Left lobe of liver (tissue), 2 donors: ENCODE measurements at places on chromosomes 5 and 9. TPM values are rescaled to one million over a fixed set of nuclear protein-coding genes. Genes with fewer than 3 reads are reported as not detected.
A peak's percentile ranks its signal among the peaks of the same experiment; 100 is the strongest.

GRCh38 chr9:129716091-129716490 is 36.8 kb downstream of the PTGES start:
- no peak for DNase-seq

Gene MYO10
- 7.1 TPM for total RNA-seq

DNA sequence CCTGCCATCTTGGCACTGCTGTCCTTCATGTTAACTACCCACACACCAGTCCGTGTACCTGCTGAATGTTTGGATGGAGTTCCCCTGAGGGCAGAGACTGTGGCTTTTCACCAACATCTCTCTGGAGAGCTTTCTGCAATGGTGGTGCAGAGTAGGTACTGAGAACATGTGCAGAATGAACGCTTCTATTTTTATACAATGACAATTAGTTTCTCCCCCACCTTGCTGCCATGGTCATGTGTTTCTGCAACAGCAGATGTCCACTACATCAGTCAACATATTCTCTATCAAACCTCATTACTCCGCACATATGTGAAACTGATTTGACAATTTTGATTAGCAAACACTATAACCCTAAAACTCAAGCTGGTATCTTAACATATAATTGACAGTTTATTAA is 14.5 kb downstream of the PTCH1 start:
- DNase-seq = no peak

Gene ZNF618
- 5.7 TPM for total RNA-seq

DNA sequence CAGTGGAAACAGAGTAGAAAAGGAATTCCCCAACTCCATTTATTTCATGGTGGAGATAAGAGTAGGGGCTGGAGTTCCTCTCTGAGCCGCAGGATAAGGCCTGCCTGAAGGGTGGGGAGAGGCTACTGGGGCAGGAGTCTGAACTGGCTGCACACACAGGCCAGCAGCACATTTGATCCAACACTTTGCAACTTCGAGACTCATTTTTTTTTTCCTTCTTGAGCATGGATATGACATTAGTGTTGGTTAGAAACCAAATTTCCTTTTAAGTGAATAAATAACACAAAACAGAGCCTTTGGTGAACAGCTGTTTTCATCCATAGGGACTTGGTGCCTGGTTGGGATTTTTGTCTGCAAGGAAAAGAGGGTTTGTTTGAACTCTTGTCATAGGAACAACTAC is 76.6 kb downstream of the RALGPS1 start:
- no peak for DNase-seq

Gene F2RL2
- 0.28 TPM for total RNA-seq

DNA sequence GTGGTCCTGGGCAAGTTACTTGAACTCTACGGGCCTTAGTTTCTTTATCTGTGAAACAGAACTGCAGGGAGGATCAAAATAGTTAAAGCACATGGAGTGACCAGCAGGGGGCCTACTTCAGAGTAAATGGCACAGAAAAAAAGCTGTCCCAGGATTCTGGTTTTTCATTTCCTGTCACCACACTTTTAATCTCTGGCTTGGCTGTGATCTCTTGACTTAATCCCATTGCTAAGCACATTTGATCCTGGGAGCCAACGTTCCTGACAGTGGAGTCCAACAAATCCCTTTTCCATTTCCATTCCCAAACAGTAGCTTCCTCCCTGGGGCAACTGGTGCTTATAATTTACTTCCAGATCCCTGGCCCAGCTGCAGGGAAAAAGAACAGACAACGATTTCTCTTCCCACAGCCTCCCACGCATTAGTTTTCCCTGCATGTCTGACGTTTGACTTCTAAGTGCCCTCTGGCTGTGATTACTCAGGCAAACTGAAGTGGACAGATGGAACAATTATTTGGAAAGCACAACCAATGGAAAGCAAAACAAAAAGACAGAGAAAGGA is 136.5 kb upstream of the STK32A start:
- peak; percentile 59 for DNase-seq

Gene SLC34A3
- total RNA-seq = not detected

Gene GLRA1
- not detected for total RNA-seq

Gene MAST4
- 21.5 TPM for total RNA-seq

DNA sequence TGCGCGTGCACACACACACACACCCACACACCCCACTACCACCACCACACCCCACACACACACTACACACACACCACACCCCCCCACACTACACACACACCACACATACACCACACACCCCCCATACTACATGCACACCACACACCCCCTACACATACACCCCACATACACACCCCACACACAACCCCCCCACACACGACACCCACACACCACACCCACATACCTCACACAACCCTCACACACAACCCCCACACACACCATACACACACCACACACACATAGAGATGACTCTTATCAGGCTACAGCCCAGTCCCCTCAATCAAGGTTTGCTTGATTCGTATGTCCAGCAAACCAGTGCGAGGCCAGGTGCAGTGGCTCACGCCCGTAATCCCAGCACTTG is 25.7 kb downstream of the SLC46A2 start:
- DNase-seq = no peak

DNA sequence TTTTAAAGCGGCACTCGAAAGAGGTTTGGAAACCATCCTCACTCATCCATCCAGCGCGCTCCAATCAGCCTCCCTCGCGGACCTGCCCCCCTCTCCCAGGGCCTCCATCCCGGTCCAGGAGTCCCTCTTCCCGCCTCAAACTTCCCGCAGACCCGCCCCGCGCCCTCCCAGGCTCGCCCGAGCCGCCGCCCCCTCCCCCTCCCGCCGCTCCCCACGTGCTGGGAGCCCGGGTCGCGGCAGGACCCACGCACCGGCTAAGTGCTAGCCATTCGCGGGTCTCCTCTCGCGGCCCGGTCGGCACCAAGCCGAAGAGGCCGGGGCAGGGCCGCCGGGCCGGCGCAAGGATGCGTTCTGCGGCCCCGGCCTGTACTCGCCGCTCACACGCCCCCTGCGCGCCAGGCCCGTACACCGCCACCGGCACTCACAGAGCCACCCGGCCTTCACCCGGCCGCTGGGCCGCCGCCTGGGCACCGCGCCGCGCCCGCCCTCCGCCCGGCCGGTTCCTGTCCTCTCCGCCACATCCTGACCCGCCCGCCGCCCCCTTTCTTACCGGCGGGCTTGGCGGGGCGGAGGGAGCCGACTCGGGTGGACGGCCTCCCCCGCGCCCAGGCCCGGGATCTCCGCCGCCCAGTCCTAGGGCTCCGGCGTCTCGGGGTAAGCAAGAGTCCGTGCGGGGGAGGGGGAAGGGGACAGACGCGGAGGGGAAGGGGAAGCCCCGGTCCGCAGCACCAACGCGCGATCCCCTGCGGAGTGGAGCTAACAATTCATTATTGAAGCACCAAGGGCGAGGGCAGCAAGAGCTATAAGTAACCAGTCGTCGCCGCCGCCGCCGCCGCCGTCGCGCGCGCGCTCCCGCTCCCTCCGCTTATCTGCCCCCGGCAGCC is 576 bp downstream of the CHD1 start:
- peak; percentile 69 for DNase-seq

Gene BHMT
- total RNA-seq = 957 TPM

- DNase-seq = no peak
Measured at GRCh38 chr5:160367885-160368284, 2.5 kb downstream of the C1QTNF2 start.

GRCh38 chr9:93013856-93014582 is 44.5 kb upstream of the SUSD3 start:
- DNase-seq = peak; percentile 31

Gene CDKN2B
- 0.93 TPM for total RNA-seq

DNA sequence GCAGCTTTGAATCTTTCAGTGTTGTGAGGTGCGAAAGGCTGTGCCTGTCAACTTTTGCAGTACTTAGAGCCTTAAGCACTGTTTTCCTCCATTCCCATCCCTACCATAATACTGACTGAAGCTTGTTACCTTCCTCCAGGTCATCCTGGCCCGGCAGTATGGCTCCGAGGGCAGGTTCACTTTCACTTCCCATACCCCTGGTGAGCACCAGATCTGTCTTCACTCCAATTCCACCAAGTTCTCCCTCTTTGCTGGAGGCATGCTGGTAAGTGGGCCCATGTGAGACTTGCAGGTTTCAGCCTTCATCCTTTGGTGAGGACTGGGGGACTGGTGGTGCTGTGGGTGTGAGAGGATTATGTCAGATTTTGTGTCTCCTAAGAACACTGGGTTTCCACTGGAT is 1.5 kb downstream of the TMED9 start:
- DNase-seq = no peak

DNA sequence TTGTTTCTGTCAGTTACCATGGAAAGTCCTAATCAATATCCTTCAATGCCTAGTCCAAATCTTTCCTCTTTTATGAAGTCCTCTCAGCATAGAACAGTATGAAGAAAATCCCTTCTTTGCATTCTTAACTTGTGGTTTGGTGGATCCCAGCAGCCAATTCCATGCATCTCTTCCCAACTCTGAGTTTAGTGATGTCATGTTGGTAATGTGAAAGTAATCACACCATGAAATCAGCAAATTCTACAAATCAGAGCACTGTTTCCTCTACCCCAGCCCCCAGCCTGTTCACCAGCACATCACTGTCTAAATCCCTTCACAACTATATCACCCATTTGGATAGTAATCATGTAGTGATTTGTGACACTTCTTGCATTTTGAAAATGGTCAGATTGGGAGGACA is 4.7 kb upstream of the C1QTNF2 start:
- no peak for DNase-seq

Gene BTNL3
- not detected for total RNA-seq

Gene CDX1
- 0.15 TPM for total RNA-seq

- DNase-seq = peak; percentile 24
Measured at GRCh38 chr9:96343515-96344360, 39.8 kb downstream of the SLC35D2 start.

GRCh38 chr5:43420241-43420640 is 8.1 kb upstream of the CCL28 start:
- no peak for DNase-seq

DNA sequence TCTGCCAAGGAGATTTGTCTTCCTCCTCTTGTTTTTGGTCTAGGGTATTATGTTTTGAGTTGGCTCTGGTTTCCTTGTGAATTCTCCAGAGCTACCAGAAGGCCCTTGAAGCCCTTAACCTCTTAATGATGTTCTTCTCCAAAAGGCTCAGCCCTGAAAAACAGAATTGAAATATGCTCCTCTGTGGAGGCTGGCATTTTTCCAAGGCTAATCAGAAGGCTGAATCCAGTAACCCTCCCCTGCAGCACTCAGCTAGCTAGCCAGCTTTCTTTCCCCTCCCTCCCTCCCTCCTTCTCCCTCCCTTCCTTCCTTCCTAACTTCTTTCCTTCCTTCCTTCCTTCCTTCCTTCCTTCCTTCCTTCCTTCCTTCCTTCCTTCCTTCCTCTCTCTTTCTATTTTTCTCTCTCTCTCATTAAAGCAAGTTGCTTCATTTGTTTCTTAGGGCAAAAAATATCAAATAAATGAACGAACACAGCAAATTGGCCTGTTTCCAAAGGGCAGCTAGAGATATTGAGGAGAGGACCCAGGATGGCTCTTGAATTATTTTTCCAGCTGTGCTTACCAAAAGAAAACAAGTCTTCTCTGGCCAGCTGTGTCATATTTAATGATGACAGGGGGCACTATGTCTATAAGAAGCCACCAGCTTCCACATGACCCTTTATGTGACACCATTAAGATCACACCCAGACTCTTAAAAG is 38.7 kb downstream of the JAKMIP2 start:
- DNase-seq = no peak

Gene OR13C5
- total RNA-seq = not detected

DNA sequence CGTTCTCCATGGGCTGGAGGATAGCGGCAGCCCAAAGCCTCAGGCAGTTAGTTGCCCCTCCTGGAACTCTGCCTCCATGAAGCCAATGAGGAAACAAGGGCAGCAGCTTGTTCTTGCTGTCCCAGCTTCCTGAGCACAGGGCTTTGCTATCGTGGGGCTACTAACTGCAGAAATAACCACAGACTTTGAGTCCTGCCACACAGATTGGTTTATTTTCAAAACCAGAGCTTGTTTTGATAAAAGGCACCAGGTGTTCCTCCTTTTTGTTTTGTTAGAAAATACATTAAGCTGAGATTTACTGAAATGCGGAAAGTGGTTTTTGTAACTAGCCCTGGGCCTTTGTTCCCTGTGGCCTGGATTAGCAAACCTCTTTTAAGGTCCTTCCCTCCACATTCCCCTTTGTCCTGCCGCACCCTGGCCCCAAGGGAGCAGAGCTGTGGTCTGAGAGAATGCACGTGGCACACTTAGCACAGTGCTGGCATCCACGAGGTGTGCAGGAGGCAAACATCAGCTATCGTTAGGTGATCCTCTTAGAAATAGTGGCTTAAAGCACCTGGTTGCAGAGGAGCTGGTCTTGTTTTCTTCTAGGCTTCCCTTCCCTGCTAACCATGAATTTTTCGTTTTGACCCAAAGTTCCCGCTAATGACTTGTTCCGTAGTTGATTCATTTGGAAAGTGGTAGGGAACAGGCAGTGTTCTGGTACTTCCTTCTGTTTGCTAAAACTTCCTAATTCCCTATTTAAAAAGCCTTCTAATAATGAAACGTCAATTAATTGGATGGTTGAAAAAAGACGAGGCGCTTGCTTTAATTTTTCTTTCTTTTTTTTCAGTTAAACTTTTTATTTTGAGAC is 21.5 kb downstream of the MVB12B start:
- peak; percentile 41 for DNase-seq

DNA sequence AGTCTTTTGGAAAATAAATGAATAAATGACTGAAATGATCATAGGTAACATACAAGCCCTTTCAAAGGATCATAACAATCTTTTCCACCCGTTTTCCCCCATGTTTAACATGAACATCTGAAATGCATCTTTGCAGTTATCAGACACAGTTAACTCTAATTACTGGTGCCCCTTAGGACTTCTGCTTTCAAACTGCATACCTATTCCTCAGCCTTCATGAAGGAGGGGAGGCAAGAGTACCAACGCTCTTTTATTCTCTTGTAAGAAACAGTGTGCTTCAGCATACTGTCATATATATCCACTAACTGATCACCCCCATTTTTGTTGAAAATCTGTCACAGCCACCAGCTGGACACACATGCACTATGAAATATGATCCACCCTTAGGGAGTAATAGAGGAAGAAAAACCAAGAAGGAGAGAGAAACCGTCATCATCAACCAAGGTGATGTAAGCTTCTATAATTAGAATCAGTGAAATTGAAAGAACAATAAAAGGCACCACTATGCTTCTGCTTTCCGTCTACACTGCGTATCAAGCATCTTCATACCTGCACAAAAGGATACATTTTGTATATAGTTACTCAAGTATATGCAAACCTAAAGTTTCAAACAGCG is 98.7 kb downstream of the RAPGEF6 start:
- no peak for DNase-seq

Gene MYORG
- total RNA-seq = 76.2 TPM

Gene FOXD4L6
- not detected for total RNA-seq

- DNase-seq = no peak
Measured at GRCh38 chr5:177123789-177124485, 9.6 kb upstream of the NSD1 start.

DNA sequence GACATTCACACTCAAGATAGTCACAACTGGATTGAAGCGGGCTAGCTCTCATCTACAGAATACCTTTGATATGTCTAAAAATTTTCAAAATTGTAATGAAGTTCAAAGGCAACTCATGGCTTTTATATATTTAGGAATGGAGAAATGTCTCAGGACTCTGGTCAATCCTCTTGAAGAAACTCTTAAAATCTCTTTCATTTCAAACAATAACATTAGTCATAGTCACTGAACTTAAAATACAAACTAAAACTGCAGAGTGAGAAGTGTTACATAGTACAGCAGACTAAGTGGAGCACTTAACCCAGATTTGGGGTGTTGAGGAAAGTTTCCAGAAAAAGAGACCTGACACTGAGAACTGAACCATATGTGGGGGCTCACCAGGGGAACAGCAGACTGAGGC is 20.7 kb downstream of the FANCC start:
- DNase-seq = no peak

Gene ALDH1B1
- 53.7 TPM for total RNA-seq

- no peak for DNase-seq
Measured at GRCh38 chr9:87083986-87084385, 136.7 kb upstream of the GAS1 start.

- DNase-seq = no peak
Measured at GRCh38 chr9:113231701-113232100, 10.4 kb downstream of the SLC31A1 start.
